Activated naive CD4-positive, alpha-beta T cell treated with anti-CD3 and anti-CD28 coated beads, Interleukin-2, amount 50 U/mL, for 16 hours (primary cell): ENCODE measurements at places on chromosomes 3 and 15.

DNA sequence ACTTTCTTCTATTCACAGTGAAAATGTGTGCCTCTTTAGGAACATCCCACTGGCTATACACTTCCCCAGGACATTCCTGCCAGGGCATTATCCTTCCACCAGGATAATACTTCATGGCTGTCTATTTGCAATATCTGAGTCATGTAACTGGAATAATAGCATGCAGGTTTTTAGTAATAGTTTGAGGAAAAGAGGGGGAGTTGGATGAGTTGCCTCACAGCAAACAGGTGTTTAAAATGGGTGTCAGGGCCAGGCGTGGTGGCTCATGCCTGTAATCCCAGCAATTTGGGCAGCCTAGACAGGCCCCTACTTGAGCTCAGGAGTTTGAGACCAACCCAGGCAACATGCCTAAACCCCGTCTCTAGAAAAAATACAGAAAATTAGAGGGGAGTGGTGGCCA lies 585.9 kb downstream of the DIPK2A start:
- DNase-seq: no peak

GRCh38 chr15:69914960-69915359 lies 182.8 kb downstream of the TLE3 start:
- DNase-seq: no peak

DNA sequence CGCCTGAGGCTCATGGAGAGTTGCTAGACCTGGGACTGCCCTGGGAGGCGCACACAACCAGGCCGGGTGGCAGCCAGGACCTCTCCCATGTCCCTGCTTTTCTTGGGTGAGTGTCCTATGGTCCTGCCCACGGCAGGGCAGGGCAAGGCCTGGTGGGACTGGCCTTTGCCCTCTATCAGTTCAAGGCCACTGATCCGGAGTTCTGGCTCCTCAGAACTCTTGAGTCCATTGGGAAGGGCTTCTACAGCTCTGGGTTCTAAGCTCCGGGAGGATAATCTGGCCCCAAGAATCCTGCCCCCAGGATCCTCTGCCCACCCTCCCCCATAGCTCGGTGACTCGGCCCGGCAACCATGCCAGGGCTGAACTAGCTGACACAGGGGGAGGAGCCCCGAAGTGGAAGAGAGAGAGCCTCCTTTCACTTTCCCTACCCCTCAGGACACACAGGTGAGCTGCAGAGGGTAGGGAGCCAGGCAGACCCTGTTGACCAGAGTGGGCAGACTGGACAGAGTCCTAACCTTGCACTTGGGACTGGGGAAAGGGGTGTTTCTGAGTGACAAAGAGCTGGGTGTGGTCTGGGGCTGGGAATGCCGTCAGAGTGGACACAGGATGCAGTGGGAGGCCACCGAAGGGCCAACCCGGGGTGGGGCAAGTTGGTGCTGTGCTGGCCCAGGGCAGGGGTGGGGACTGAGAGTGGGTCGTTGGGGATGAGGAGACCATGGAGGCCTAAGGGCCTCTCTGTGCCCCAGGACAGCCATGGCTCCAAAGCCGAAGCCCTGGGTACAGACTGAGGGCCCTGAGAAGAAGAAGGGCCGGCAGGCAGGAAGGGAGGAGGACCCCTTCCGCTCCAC lies 664 bp downstream of the PARP3 start:
- peak; percentile 74 for DNase-seq

DNA sequence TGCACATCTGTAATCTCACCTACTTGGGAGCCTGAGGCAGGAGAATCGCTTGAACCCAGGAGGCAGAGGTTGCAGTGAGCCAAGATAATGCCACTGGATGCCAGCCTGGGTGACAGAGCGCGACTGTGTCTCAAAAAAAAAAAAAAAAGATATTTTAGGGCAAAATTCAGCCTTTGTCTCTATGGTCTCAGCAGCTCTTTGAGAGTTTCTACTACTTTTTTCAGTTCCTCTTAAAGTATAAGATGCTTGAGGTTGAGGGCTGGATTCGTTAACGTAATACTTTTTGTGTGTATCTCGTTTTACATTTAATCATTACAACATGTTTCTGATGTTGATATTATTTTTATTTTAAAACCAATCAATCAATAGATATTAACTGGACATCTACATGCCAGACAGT lies 381.2 kb upstream of the TBL1XR1 start:
- DNase-seq: no peak

DNA sequence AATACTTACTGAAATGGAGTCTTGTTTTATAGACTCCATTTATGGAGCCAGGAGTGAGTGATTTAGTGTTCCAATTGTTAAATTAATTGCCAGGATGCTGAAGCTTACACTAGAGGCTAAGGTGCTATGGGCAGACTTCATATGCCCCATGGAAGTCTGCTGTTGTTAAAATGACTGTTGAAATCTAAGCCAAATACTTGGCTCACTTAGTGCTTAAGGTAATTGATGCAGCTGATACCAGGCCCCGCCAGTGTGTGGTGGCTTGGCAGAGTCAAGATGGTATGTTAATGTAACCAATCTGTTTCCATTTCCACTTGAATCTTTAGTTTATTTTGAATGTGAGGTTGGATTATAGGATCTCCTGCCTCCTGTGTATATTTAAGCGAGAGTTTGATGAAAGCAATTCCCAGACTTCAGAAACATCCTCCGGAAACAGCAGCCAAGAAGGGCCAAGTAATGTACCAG lies 187.1 kb downstream of the ITPR1 start:
- DNase-seq: no peak

- DNase-seq: no peak
These were observed 43.9 kb downstream of the PPCDC start for GRCh38 chr15:75067123-75067830.

GRCh38 chr15:23467110-23467600 lies 20.1 kb upstream of the GOLGA6L2 start:
- DNase-seq: no peak

- no peak for DNase-seq
These were observed 162.1 kb upstream of the LRIG1 start for GRCh38 chr3:66662894-66663293.

- no peak for DNase-seq
These were observed 135.0 kb downstream of the TFG start for GRCh38 chr3:100844063-100844936.

DNA sequence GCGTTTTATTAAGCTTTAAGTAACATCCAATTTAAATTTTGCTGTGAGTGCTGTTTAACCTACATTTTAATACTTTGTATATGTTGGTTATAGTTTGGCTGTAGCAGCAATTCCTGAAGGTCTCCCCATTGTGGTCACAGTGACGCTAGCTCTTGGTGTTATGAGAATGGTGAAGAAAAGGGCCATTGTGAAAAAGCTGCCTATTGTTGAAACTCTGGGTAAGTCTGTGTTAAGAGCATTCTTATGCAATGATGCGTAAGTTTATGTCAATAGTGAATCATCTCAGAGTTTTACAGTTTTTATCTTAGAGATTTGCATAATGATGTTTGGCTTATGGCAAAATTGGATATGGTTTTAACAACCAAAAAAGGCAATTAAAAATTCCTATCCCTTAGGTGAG lies 62.7 kb downstream of the ASTE1 start:
- DNase-seq: no peak

- no peak for DNase-seq
These were observed 95.0 kb downstream of the IQCH start for GRCh38 chr15:67349634-67350033.

GRCh38 chr15:71781179-71781964 lies 29.0 kb upstream of the NR2E3 start:
- DNase-seq: no peak

GRCh38 chr3:43752905-43753304 lies 62.2 kb downstream of the ABHD5 start:
- no peak for DNase-seq

GRCh38 chr3:29554566-29554965 lies 273.7 kb downstream of the RBMS3 start:
- DNase-seq: no peak

DNA sequence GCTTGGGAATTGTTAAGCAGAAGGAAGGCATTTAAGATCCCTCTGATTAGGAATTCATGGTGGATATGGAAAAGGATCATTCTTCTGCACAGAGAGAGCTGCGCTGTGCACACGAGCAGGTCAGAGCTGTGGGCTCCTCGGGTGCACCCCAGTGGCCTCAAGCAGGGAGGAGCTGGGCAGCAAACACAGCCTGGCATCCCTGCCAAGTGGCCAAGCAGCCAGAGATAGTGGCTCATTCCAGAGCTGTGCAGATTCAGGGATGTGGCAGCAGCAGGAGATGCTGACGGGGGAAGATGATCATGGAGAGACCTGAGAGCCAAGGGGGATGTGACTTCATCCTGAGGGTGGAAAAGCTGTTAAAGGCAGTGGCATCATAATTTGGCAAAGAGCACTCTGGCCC lies 55.9 kb downstream of the LRRK1 start:
- no peak for DNase-seq

GRCh38 chr15:55681631-55682030 lies 61.3 kb downstream of the PRTG start:
- no peak for DNase-seq

DNA sequence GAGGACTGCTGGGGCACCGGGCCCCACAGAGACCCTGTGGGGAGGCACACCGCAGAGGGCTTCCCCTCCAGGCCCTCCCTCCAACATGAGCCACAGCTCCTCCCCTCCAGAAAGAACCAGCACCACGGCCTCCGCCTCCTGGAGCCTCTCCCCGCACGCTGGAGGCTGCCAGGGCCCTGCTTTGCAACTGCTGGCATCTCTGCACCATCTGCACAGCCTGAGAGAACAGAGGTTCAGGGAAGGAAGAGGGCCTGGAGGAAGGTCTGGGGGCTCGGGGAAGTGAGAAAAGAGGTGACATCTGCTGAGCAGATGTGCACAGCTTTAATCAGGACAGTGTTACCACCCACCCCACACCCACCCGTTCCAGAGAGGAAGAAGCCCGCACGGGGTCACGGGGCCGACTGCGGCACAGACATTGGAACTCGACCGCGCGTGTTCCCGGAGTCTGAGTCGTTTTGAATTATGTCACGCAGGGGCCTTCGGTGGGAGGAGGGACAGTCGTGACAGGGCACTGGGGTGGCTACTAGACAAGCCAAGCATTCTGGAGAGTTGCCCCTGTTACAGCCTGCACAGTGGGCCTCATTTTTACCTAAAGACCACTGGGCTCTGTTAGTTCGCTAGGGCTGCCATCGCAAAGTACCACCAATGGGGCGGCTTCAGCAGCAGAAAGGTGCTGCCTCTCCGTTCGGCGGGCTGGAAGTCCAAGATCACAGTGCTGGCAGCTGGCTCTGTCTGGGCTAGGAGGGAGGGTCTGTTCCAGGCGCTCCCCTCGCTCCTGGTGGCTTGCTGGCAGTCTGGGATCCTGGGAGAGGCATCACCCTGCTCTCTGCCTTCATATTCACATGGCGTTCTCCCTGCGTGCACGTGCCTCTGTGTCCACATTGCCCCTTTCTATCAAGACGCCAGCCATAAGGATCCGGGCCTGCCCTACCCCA lies 194.8 kb downstream of the XXYLT1 start:
- DNase-seq: no peak

GRCh38 chr3:94779699-94780098 lies 716.8 kb downstream of the NSUN3 start:
- DNase-seq: no peak

GRCh38 chr3:142087676-142088075 lies 61.7 kb downstream of the TFDP2 start:
- no peak for DNase-seq

DNA sequence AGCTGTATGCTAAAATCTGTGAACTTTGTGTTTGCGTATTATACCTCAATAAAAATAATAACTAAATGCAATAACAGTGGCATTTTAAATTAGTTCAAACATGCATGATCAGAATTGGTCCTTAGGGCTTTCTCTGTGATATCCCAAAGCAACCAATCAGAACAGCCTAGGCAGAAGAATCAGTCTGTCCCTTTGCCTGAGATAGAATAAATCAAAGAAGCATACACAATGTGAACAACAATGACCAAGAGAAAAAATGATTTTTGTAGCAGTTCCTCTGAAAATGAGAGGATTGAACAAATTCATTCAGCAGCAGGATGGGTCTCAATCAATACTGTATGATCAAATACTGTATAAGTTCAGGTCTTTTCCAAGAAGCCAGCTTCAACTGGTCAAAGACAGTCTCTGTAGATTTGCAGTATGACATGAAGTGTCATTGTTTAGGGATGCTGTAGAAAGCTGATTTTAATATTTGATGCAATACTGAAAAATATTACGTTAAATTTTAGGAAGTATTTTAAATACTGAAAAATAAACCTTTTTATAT lies 1071.6 kb downstream of the AGBL1 start:
- no peak for DNase-seq

GRCh38 chr15:69314131-69314530 lies 15.4 kb downstream of the PAQR5 start:
- DNase-seq: no peak

GRCh38 chr3:58798312-58798711 lies 131.7 kb upstream of the FAM3D start:
- no peak for DNase-seq

- no peak for DNase-seq
These were observed 90.1 kb downstream of the FBN1 start for GRCh38 chr15:48555241-48555881.

- DNase-seq: no peak
These were observed 215.3 kb downstream of the FAM43A start for GRCh38 chr3:194900854-194901522.

DNA sequence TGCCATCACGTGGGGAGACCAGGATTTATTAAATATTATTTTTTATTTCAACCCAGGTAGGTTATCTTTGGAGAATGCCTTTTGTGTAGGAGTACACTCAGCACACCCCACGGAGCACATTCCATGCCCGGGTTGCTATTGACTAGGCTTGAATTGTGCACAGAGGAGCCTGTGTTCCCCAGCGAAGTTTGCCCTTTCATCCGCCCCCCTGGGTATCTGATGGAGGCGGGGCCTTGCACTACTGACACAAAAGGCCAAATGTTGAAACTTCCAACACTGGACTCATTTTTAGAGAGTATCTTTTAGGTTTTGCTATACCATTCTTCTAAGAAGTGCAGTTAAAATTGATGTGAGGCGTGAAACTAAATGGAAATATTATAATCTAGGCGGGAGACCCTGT lies 39.3 kb upstream of the PPP4R2 start:
- no peak for DNase-seq

GRCh38 chr15:74011610-74012009 lies 17.1 kb downstream of the PML start:
- DNase-seq: no peak

DNA sequence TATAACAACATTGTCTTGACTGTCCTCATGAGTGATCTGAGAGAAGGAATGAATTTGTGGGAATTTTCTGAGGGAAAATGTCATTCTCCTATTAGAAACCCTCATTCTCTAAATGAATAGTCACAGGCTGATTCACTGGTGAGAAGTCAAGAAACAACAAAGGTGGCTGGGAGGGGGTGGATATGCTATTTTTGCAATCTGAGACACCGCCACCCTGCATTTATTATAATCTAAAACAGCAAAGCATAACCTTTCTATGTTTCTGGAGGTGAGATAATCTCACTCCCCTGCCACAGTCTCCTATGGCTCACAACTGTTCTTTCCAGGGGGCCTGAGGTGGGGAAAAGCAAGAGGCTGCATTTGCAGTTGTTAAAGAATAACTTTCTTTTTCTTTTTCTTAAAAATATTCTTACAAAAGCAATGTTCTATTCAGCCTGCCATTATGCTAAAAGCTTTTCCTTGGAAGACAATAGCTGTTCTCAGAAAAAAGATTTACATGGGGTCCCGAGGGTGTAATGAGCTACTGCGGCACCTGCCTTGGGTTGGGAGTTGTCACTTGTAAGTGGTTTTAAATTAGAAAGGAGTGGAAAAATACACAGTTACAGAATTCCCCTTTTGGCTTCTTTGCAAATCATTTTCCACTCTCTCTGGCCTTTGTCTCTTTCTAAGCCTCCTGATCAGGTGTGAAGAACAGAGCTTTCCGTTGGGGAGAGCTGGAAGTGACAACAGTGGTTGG lies 220.9 kb downstream of the AGBL1 start:
- no peak for DNase-seq
